Right forelimb (tissue), 1 donor: ENCODE measurements at places on chromosomes 13 and 19.

- no peak for DNase-seq
These were observed 731.5 kb downstream of the SLITRK1 start for GRCh38 chr13:83150616-83151307.

DNA sequence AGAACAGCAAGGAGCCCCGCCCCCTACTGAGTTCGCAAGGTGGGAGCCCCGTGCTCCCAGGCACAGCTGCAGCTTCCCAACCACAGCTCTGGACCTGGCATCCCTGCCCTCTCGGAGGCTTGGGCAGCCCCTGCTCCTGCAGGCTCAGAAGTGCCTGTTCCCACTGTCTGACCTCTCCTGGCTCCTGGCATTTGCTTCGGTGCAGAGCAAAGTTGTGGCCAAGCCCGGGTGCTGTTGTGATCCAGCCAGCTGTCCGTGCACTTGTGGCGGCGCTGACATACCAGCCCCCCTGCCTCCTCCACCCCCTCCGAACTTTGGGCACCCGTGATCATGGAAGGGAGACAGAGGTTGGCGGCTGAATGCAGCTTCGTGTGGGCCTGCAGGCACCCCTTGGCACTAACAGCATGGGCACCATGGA, 1386.8 kb downstream of the PCDH9 start:
- no peak for DNase-seq

DNA sequence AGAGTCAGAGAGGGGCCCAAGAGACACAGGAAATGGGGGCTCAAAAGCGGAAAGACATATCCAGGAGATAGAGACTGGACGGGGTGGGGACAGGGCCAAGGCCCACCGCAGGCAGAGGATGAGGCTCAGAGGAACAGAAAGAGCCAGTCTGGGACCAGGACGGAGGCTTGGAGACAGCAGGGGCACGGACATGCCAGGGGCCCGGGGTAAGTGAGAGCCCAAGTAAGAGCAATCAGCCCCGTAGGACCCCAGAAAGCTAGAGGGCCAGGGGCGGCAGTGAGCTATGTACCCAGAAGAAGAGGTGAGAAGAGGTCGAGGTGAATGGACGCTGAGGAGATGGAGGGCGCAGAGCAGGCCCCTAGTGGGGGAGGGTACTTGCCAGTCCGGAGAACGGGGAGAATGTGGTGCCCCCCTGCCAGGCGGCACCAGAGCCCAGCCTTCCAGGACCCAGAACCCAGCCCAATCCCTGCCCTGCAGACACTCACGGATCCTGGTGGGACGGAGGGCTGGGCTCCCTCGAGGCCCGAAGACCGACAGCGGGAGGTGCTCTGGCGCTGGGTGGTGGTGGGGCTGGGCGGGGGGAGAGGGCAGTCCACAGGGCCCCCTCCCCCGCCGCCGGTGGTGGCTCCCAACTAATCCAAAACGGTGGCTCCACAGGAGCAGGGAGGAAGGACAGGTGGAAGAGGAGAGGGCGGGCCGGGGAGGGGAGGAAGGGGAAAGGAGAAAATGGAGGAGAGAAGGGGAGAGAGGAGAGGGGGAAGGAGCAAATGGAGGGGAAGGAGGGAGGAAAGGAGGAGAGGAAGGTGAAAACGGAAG, 1.0 kb downstream of the GRIK5 start:
- DNase-seq: no peak

DNA sequence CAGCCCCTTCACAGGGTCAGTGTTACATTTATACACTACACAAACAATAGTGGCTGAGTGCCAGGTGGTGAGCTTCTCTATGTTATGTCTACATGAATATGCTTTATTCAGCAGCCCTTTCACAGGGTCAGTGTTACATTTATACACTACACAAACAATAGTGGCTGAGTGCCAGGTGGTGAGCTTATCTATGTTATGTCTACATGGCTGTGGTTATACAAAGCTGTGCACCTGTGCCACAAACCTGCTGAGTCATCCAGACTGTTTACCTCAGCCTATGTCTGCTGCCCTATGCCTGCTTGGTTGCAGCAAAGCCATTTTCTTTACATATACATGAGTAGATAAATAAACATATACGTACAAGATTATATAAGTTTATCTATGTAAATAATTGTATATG, 76.5 kb downstream of the ZNF726 start:
- DNase-seq: no peak

DNA sequence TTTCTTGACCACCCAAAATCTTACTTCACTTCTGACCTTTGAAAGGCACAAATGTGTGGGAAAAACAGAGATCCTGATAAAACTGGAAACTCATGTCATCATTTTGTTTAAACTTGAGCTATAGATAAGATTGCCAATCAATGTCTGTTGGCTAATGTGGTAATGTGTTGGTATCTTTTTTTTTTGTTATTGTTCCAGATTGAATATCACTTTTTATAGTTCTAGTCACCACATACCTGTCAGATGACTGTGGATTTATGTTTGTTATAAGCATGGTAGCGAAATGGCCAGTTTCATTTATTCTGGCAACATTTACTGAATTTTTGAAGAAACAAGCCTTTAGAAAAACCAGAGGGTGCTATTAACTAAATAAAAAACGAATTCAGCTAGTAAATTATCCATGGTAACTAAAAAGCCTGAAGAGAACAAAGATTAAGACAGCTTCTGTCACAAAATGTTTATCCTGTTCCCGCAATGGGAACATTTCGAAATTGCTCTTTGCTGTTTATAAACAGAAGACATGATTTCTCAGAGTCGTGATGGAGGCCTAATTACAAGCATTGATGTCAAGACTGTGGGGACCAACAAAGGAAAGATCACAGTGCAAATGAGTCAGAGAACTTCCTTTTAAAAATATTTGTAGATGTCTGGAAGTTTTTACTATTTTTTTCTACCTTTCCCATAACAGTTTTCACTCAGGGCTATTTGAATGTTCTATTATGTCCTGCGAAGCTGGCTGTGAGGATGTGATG, 82.9 kb upstream of the POSTN start:
- DNase-seq: no peak

- DNase-seq: no peak
These were observed 463 bp upstream of the TSC22D1 start for GRCh38 chr13:44576351-44577235.

DNA sequence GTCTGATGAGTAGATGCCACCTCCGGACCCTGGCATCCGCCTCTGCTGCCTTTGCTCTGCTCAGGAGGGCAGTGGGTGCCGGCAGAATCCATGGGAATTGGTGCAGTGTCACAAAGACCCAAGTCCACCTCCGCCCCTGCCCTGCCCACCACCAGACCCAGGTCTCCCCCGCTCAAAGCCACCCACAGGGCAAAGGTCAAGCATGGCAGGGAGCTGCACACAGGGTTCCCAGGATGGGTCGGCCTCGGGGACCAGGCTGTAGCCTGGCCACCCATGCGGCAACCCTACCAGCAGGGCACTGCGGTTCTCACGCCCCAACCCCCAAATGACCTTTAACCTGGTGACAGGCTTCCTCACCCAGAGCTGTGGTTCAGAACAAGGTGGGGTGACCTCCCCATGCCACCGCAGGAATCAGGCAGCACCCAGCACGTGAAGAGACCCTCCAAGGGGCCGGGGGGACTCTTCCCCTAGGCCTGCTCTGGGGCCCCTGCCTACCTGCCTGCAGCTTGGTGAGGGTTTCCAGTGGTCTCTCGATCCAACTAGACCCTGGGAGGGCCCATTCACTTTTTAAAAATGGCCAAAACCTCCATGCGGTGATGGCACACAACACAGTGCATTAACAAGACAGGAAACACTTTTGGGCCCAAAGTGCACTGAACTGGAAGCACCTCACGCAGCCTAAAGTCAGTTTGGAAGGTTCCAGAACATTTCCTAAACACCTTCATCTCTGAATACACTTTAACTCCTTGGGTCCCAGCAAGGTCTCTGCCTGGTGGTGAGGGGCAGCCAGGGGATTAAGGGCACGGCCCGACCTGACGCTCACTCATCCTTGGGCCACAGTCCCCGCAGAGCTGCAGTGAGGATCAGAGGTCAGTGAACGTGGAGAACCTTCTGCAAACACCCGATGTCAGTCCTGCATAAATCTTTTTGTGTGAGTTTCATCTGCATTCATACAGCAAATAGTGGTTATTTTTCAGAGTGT, 11.0 kb downstream of the GAS6 start:
- peak; percentile 34 for DNase-seq

DNA sequence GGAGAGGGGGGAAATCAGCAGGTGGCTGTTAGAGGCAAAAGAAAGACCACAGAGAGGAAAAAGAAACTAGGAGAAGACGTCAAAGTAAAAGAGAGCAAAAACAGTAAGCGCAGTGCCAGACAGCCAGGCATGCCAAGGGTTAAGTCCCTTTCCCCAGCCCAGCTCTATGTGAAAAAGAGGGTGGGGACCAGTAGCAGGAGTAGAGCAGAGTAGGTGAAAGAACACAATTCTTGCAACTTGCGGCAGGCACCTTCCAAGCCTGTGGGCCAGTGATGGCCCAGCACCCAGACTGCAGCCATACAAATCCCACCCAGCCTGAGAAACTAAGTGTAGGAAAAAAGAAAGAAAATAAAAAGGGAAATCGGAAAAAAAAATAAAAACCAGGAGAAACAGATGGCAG, 64.2 kb upstream of the ZNF85 start:
- no peak for DNase-seq

DNA sequence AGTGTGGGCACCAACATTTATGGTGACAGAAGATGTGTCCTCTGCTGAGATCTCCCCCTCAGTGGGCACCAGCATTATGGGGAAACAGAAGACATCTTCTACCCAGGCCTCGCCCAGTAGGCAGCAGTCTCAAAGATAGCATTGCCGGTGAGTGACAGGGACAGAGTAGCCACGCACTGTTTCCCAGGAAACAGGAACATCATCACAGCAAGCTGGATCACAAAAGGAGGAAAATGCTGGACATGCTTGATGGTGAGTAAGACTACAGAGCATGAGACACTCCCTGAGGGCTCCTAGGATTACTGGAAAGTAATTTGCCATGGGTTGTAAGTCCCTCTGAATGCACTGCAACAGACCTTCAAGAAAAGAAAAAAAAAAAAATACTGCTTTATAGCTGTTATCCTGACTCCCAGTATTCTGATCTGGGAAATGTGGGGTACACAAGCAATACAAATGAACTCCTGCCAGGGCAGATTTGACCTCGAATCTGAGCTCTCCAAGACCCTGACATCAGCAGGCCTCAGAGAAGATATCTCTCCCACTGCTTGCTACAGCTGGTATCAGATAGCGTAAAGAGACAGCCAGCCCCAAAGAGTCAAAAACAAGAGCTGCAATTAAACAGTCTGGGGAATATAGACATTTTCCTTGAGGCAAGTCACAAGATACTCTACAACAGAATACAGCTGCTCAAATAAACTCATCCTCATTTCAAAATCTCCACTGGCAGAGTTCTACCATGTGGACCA, 180.4 kb downstream of the RBM26 start:
- DNase-seq: no peak

DNA sequence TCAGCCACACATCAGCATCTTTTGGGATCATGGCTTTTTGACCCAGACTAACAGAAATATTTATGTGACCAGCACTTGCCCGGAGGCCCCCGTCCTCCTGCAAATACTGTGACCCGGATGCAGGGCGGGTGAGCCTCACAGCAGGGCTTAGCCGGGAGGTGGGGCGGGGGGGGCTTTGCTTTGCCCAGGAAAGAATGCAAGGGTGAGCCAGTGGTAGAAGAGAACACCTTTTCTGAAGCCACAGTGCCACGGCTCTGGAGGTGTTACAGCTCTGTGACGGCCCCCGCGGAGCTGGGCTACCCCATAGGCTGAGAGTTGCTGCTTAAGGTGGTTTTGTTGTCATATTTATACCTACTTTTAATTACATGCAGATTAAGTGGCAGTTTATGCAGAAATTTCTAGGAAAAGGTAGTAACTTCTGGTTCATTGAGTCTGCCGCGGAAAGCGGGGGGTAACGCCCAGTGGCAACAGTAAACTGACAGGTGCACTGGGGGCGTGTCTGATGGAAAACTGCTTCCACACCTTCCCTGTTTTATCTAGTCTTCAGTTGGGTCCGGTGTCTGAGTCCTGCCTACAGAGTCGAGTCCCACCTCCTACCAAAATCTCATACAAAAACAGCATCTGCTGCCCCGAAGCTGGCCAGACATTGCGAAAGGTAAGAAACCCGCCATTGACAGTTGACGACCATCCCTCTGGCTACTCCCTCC, 187.9 kb downstream of the TEX29 start:
- DNase-seq: peak; percentile 17

DNA sequence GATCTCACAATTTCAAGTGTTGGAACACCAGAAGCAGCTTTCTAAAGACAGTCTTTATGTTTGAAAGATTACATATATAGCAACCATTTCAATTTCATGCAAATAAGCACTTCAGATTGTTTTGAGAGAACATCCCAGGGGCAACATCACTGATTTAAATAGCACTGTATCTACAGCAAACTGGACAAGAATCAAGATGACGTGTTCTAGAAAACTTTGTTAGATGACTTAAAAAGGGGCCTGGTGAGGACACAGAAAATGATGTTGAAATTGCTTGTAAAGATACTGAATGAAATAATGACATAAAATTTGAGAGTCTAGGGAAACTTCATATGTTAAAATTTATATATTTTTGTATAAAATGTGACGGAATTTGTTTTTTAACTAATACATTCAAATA, 277.1 kb downstream of the KLF12 start:
- DNase-seq: no peak

DNA sequence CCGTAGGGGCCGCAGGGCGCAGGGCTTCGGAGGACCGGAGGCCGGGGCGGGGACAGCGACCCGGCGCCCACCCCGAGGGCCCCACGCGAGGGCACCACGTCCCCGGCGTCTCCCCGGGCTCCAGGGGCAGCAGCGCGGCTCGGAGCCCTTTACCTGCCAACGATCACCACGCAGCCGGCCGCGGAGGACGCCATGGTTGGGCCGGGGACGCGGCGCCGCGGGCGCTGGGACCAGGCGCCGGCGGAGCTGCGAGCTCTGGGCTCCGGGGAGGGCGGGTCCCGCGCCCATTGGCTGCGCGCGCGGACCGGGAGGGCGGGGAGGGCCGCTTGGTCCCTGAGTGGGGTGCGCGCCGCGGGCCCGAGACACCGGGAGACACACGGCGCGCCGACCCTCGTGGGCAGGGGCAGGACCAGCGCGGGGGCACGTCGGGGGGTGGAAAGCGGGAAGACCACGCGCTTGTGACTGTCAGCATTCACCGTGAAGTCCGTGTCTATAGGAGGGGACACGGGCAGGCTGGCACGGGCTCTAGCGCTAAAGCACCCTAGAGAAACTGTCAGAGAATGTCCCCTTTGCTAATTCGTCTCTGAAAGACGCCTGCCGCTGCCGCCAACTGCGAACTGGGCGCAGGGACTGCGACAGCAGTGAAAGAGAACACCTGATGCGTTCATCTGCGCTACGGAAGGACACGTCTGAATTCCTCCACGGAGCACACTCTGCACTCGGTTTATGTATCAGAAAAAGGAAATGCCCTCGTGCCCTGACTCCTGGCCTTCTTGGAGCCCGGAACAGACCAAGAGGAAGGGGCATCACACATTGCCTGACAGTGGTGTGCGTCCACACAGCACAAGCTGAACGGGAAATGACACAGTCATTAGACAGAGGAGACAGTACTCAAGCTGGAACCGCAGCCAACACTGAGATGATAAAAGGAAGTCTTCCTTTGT, at the start of gene CRYL1:
Gene CRYL1, minus strand, starts transcription at position 257 of the 944 bp plus-strand sequence. Its CDS starts 63 bp downstream, at position 194.
- DNase-seq: peak; percentile 83

- no peak for DNase-seq
These were observed 135.2 kb downstream of the SUCLA2 start for GRCh38 chr13:47865883-47866282.
